ENCODE measurements at places on chromosomes 6 and 20. TPM values are rescaled to one million over a fixed set of nuclear protein-coding genes. Genes with fewer than 3 reads are reported as not detected.

Gene CDSN
- not detected for total RNA-seq

Gene COL21A1
- total RNA-seq, result not detected

Gene PRSS16
- 0.69 TPM for total RNA-seq

Gene SLC22A2
- not detected for total RNA-seq

Gene FGD2
- 1.2 TPM for total RNA-seq

Gene DDAH2
- total RNA-seq, result 3.3 TPM

Gene HEY2
- total RNA-seq, result 0.08 TPM

Gene SYS1
- 94.8 TPM for total RNA-seq

Gene ETV7
- total RNA-seq, result 0.33 TPM

Gene HLA-DRB5
- 12.6 TPM for total RNA-seq

DNA sequence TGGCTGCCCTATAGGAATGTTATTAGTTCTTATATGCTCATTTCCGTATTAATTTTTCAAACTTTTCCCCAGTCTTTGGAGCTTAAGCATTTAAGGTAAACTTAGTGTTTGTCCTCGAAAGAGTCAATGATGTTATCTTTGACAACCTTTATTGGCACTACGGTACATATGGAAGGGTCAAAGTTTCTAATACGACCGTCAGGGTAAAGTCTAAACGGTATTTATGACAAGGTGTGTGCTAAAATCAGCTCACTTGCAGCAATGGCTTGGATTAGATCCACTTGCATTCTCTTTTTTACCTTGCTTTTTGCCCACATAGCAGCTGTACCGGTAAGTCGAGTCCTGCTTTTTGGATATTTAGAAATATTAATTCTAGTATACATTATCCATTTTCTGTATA, at the start of gene MEP1A:
Gene MEP1A, plus strand, starts transcription at position 252 of the 400 bp plus-strand sequence. Its CDS starts 10 bp downstream, at position 262.
- DNase-seq, result no peak

DNA sequence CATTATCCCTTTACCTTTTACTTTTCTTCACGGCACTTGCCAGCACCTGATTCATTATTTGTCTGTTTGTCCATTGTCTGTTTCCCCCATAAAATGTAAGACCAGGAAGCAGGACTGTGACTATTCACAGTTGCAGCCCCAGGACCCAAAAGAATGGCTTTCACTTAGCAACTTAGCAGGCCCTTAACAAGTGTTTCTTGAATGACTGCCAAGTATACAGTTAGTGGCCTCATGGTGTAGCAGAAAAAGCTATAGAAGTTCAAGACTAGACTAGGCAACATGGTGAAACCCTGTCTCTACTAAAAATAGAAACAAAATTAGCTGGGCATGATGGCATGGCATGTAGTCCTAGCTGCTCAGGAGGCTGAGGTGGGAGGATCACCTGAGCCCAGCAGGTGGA, 4.3 kb downstream of the SLC26A8 start:
- no peak for DNase-seq

DNA sequence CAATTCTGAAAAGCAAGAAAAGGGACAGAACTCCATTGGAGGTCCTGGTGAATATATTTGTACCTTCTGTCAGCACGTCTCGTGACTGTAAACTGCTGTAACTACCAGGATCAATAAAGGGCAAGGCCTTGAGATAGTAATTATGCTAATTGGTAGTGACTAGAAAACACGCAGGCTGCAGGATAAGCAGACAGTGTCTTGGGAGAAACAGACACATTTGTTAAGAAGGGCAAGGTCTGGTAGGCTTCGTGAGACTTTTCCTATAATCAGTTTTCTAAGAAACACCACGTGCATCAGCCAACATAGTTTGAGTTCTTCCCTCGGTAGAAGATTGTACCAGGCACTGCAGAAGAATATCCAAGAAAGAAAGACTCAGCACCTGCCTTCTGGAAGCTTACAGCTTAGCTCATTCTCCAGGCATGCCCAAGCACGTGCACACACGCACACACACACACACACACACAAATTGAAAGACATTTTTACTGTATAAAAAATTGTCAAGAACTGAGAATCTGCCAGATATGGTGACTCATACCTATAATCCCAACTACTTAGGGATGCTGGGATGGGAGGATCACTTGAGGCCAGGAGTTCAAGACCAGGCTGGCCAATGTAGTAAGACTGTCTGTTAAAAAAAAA, 167.0 kb upstream of the SASH1 start:
- no peak for DNase-seq

- no peak for DNase-seq
Measured at GRCh38 chr20:6855796-6856195, 88.3 kb downstream of the BMP2 start.

- DNase-seq, result no peak
Measured at GRCh38 chr6:128129679-128130078, 228.8 kb upstream of the THEMIS start.

GRCh38 chr20:13515291-13515690, 123.4 kb downstream of the TASP1 start:
- no peak for DNase-seq

DNA sequence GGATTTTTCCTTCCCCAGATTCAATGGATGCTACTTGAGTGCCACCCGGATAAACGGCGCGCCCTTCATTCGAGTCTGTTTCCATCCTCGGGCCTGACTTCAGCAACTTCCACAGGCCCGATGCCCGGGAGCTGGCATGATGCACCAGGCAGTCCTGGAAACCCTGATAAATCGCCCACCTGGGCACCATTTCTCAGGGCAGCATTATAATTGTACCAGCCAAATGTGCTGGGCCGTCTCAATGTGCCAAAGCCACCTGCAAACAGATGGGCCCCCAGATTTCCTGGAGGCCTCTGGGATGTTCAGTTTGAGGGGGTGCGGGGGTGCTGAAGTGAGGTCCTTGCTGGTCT, 65.8 kb downstream of the NOL4L start:
- DNase-seq, result no peak

DNA sequence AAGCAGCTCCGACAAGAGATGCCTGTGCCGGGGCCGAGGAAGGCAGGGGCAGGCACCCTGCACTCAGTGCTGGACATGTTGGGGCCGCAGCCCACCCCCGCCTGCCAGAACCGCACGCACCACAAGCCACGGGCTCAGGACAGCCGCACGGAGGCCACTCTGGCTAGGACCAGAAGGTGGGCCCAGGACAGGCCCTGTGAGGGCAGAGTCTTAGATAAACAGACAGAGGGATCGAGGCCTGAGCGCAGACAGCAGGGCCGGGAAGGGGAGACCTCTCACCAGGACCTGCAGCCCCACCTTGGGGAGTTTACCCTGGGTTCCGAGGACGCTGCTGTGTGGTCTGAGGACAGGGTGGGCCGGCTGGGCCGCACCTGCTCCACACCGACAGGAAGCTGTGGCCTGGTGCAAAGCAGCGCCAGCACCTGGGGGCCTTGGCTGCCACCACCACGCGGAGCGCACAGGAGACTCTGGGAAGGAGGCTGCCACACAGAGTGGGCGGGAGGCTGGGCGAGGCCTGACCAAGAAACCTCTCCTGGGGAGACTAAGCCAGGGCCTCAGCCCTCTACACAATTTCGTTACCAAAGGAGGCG, 32.0 kb downstream of the KCNQ2 start:
- DNase-seq, result no peak

DNA sequence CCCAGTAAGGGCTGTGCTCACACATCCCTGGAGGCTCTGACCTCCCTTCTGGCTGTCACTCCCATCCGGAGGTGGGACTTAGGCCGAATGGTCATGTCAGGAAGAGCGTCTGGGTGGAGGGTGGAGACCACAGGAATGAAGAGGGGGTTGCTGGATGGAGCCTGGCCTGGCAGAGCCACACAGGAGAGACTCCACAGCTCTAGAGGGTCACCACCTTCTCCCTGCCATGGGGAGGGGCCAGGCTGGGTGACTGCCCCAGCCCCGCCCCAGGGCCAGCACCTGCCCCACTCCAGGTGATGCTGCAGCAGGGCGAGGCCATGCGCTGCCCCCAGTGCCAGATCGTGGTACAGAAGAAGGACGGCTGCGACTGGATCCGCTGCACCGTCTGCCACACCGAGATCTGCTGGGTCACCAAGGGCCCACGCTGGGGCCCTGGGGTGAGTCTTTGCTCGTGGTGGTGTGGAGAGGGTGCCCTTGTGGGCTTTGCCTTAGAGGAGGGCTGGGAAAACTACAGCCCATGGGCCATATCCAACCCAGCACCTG, 20.6 kb downstream of the RBCK1 start:
- DNase-seq, result no peak

DNA sequence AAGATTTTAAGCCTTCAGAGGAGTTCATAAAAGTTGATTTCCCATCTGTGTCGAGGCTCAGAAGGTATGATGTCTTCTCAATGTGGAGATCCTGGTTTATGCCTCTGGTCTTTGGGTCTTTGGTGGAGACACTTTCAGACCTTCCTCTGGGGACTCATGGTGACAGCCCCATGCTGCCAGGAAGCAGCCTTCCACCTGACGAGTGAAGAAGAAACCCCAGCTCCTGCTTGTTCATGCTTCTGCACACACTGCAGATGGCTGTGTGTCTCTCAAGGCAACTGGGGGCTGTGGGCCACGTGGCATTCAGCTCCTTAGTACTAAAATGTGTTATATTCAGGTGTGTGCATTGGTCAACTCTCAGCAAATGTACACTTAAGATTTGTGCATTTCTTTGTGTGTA, 4.9 kb upstream of the SCP2D1 start:
- DNase-seq, result no peak

DNA sequence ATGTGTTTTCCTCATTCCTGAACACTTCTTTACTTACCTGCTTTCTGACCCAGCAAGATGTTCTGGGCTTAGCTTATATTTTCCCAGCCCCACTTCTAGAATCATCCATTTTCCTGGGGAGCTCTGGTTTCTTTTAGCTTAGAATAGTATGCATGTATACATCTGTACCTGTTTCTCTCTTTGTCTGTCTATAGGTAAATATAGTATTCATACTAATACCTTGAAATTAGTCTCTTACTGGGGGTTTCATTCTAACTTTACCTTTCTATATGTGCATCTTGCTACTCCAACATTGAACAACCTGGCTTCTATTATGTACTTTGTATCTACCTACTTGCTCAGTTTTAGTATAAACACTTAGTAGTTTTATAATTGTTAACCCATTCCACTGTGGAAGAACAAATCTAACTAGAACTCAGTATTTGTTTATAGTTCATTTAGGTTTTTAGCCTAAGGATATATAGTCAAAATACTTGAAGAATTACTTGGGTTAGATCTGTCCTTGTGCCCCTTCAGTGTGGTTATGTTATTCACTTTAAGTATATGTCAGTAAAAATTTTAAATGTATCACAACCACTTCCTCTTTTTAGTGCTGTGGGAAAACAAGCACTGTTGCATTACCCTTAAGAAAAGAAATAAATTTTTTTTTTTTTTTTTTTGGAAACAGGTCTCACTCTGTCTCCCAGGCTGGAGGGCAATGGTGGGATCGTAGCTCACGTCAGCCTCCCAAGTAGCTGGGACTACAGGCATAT, 54.0 kb downstream of the ASXL1 start:
- DNase-seq, result no peak

DNA sequence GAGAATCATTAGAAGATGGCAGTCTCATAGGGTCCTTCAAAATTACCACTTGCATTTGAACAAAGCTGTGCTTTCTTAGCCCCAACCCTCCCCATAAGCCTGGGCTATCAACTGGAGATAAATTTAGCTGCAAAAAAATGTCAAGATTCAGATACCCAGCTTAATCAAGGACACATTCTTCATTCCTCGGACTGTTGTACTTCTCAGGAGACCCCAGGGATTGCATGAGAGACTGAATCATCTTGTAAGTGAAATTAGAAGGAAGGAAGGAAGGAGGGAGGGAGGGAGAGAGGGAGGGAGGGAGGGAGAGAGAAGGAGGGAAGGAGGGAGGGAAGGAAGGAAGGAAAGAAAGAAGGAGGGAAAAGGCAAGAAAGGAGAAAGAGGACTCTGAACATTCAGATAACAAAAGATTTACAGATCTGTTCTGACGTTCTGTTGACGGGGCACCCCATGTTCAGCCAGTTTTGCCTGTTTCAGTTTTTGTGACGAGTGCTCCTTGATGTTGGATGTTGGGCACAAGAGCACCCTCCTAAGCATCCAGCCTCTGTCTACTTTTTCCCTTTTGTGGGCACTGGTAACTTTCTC, 498.7 kb downstream of the PREX1 start:
- DNase-seq, result no peak

DNA sequence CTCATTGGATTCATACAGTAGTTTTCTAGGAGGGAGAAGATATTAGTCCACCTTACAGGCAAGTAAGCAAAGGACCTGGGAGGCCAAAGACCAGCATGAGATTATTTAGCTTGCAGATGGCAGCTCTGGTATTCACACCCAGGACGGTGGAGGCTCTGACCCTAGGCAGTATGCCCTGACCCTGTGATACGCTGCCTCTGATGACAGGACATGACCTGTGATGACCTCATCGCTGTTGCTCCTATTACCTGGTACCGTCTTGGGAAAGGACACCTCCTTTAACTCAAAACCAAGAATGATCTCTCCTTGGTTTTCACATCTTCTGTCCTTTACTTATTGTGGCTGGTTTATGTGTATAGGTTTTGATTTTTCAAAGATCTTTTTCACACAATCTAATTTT, 298.6 kb downstream of the CLIC5 start:
- no peak for DNase-seq

GRCh38 chr6:96907498-96907897, 9.8 kb upstream of the NDUFAF4 start:
- no peak for DNase-seq

DNA sequence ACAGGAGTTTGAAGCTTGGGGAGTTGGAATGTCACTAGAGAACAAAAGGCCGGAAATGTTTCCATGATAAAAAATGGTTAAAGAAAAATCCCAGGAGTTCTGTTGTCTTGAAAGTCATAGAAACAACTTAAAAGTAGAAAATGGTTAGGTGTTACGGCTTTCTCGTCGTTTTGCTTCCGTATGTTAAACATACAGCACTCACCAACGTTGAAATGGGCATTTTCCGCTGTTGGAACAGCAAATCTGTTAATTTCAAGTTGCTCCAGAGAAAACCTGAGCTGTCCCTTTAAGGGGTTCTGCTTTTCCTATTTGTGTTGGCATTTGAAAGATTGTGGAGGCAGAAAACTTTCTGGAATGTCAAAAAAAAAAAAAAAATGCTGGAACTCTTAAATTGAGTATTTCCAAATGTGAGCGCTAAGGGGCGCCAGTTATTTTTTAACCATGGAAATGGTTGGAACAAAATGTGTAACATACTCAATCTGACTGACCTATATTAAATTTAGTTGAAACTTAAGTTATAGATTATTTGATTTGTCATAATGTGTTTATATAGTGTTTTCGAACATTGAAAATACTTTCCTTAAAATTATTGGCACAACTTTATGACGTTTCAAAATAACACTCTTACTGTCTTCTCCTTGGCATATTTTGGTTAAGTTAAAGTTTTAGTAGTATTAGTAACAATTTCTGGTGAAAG, 2.2 kb downstream of the QKI start:
- peak; percentile 25 for DNase-seq

- peak; percentile 38 for DNase-seq
Measured at GRCh38 chr6:33589731-33590530, 9.9 kb upstream of the BAK1 start.

DNA sequence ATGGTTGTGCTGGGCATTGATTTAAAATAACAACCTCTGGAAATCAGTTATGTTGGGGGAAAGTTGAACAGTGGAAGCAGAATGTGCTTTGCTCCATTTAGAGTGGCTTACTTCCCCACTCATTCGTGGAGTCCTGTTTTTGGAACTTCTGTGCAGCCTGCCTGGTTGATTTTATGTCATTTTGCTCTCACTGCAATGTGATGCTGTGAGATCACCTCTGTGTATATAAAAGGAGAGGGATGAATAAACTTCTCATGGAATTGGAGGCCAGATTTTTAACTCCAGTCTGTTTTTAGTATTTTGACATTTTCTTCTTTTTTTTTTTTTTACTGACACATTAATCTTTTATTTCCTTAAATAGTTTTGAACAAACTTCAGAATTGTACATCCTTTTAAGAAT, 139.0 kb downstream of the FNDC1 start:
- DNase-seq, result no peak
